ENCODE measurements at places on chromosomes 1 and 21.
A peak's percentile ranks its signal among the peaks of the same experiment; 100 is the strongest.

DNA sequence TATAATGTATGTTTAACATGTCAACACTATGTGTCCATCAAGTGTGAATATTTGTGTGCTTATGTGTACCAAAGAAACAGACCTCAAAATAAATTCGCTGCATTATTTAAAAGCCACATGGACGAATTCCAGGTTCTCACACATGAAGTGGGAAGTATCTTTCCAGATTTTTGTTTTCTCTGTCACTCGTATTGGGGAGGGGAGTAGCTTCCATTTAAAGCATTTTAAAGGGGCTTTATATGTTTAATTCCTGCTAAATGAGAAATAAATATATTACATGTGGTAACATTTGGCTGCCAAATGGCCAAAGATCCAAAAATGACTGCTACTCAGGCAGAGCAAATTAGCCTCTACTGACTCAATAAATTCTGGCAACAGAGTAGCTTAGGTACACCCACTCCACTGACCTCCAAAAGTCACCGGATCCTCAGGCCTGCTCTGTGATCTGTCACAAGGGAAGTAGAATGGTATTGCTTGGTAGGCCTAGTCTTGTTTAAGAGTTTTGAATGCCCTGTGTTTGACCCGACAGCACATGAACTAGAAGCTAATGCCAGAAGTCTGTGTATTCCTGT is 178.1 kb downstream of the ZP4 start:
- no peak for DNase-seq

GRCh38 chr1:209434066-209434465 is 149.4 kb upstream of the CAMK1G start:
- peak; percentile 47 for DNase-seq

- DNase-seq: peak; percentile 47
Measured at GRCh38 chr1:18820791-18821641, 38.4 kb downstream of the TAS1R2 start.

DNA sequence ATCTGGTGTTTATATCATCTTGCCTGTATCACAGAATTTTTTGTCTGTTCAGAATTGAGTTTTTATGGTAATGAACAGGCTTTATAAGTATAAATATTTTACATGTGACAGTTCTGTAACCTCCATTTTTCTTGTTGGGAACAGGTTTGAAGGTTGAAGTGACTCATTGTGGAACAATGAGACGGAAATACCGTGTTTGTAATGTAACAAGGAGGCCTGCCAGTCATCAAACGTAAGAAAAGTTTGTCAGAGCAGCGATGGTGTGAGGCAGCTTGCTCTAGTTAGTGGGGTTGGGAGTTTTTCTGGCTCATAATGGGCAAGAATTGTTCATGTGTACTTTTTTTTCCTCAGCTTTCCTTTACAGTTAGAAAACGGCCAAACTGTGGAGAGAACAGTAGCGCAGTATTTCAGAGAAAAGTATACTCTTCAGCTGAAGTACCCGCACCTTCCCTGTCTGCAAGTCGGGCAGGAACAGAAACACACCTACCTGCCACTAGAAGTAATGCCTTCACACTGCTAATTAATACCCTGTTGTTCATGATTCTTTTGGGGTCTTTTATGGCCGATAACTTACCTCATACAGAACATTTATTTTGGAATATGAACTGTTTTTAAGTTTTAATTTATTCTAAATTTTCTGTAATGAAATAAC is 75.2 kb upstream of the TEKT2 start:
- DNase-seq: no peak

DNA sequence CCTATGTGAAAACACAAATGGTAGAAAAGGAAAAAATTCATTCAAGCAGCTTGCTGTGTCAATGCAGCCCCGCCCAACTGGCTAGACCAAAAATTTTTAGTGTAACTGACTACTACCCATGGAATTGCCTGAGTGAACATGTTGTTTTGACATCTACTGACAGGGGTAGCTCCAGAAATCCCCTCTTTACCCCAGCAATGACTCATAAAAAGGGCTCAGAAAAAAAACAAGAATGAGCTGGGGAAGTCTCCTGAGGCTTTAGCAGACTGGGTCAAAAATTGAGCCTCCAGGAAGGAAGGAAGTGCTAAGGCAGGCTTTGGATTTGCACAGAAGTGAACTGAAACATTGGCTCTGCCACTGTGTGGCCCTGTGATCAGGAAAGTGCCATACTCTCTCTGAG is 24.4 kb upstream of the FGGY start:
- DNase-seq: no peak

GRCh38 chr1:228018961-228019721 is 12.3 kb downstream of the WNT3A start:
- no peak for DNase-seq

All from C1 segment of cervical spinal cord (tissue), 14 donors.